ENCODE measurements at places on chromosomes 4 and X. TPM values are rescaled to one million over a fixed set of nuclear protein-coding genes. Genes with fewer than 3 reads are reported as not detected.

RS1 gene
- not detected for total RNA-seq

EFHC2 gene
- 0.68 TPM for total RNA-seq

DKK2 gene
- total RNA-seq = not detected

SPANXA2 gene
- not detected for total RNA-seq

USP51 gene
- total RNA-seq = 6.2 TPM

ARHGAP6 gene
- total RNA-seq = 0.07 TPM

HAND2 gene
- total RNA-seq = not detected

APEX2 gene
- 29.0 TPM for total RNA-seq

RXFP1 gene
- total RNA-seq = 0.15 TPM

VEGFC gene
- total RNA-seq = 0.46 TPM

TBX22 gene
- total RNA-seq = 0.81 TPM

MAGED4B gene
- total RNA-seq = 111 TPM

HERC5 gene
- 17.2 TPM for total RNA-seq

DNA sequence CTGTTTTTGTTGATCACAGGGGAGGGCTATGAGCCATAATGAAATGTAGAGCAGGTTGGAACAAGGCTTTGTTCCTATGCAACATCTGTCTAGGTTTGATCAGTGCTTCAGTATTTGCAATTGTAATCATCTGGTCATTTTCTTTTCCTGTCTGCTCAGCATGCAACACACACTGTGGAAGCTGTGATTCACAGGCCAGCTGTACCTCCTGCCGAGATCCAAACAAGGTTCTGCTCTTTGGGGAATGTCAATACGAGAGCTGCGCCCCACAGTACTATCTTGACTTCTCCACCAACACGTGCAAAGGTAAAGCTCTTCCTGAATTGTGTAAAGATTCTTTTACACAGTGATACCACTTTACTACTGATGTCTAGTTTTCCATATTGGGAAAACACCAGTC is 181.9 kb upstream of the ANXA3 start:
- peak; percentile 52 for DNase-seq

GRCh38 chr4:54487491-54487890 is 170.3 kb upstream of the KIT start:
- no peak for DNase-seq

DNA sequence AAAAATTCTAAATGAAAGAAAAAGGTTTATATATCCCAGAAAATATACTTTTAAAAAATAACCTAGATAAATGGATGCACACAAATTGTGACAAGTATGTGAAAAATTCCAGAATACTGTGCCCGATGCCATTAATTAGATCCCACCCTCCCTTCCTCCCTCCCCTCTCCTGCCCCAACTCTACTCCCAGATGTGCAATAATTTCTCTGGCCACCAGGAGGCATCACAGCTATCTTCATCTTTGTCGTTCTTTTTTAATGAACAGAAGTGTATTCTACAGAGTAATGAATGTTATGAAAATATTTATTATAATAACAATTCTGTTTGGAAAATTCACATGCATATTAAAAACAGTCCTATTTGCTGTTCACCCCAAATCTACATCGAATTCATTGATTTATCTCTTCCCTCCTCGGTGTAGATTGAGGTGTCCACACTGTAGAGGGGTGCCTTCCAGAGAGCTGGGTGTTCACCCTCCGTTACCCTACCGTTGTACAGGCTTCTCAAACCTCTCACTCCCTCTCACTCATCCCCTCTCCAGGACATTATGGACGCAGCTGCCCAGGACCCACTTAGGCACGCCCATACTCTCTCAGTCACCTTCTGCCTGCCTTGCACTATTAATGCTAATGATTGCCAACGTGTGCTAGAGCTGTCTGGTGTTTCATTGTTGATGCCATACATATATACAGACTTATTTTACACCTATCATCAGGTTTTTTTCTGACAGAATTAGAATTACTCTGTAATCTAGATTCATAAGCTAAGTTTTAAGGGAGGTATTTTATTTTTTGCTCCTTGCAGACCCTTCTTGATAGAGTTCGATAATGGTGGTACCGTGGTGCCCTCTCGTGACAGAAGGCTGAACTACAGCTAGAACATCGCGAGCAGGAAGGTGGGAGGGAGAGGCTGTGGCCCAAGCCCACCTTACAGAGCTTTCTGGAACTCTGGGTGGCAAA is 14.1 kb downstream of the RAB40AL start:
- peak; percentile 74 for DNase-seq

- no peak for DNase-seq
Observed at GRCh38 chr4:139666735-139667281, 1.2 kb downstream of the MGST2 start.

GRCh38 chr4:73593631-73594241 is 26.5 kb downstream of the RASSF6 start:
- DNase-seq = no peak

DNA sequence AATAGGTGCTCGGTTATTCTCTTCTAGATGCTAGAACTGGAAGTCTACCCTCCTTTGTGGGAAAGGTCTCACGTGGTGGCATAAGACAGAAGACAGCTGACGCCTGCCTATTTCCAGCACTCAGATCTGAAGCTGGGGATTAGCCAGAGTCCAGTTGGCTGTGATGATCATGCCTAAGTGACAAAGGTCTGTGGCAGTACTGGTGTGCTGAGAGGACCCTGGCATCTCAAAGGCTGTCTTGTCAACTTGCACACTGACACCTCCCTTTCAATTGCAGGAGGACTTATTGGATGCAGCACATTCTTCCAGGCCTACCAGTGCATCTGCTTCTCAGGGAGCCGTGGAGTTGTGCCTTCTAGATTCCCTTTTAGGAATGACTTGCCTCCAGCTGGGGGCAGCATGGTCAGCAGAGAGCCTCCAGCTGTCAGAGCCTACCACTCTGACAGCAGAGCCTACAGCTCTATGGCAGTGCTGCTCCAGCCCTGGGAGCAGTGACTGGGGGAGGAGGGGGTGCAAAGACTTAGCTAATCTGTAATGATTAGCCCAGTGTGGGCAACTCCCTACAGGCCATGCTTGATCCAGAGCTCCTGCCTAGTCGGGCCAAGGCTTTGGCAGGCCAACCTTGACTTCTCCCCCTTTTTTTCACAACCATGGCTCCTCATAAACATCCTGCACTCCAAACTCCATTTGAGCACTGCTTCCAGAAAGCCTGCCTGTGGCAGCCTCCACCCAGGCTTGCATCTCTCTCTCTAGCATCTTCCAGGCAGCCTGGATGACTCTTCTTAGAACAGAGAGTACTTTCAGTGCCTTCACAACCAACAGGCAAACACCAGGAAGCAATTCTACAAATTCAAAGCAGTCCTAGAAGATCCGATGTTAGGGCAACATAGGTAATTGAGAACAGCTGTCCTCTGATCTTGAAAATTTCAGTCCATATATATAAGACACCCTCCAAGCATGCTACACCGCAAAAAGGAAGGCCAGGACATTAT is 13.8 kb upstream of the FGFBP2 start:
- no peak for DNase-seq

DNA sequence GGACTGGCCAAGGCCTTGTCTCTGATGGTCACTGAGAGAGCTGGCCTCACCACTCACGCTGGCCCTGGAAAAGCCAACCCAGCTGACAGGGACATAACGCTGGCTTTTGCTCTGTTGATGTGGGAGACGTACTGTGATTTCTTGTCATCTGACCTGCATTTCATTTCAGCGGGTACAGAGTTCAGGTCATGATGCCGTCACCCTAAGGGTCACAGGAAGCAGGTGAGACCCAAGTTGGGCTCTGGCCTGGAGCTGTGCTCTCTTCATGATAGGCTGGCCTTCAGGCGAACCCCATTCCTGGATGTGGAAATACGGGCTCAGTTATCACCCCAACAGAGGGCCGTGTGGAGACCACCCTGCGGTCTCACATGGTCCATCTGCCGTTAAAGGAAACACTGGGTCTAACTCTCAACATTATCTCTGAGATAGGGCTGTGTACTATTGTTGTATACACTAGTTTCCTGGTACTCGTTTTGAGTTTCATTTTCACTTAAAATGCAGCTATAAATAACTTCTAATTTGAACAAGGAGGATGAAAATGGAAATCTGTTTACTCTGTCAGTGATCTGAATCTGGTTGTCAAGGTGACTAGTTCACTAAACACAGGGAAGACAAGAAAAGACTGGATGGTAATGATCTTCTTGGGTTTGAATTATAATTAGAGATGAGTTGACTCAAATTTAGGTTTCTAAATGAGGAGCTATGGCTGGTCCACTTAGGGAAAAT is 89.1 kb downstream of the TBC1D9 start:
- no peak for DNase-seq

GRCh38 chr4:173213296-173213695 is 44.7 kb downstream of the GALNT7 start:
- no peak for DNase-seq

GRCh38 chr4:8105306-8106100 is 53.1 kb downstream of the ABLIM2 start:
- DNase-seq = no peak

- peak; percentile 31 for DNase-seq
Observed at GRCh38 chr4:141254326-141254725, 33.6 kb downstream of the ZNF330 start.

DNA sequence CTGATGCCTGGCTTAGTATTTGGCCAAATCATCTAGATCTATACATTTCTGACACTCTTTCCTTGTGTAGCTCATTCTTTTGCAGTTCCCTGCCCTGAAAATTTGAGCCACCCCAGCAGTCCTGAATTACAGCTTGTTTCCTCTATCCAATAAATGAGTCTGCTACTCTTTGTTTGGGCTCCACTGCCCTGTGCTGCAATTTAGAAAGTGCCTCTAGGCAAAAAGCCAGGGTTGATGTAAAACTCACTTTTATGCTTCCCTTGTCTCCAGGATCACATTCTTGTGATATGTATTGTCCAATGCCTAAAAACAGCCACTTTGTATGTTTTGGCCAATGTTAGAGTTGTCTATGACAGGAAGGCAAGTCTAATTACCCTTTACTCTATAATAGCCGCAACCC is 101.7 kb upstream of the MAP3K15 start:
- no peak for DNase-seq

DNA sequence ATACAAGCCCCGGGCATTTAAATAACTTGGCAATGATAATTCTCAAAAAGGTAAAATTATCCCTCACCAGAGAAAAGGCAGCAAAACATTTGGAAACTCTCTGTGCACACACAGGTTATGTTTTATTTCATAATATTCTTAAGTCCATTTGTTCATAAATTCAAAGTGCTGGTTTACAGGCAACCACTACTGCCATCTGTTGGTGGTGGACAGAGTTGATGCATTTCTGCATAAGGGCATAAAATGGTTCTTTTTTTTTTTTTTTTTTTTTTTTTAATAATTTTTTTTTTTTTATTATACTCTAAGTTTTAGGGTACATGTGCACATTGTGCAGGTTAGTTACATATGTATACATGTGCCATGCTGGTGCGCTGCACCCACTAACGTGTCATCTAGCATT is 31.5 kb upstream of the IL21 start:
- DNase-seq = no peak

GRCh38 chr4:87698394-87698793 is 48.3 kb downstream of the DMP1 start:
- DNase-seq = no peak

DNA sequence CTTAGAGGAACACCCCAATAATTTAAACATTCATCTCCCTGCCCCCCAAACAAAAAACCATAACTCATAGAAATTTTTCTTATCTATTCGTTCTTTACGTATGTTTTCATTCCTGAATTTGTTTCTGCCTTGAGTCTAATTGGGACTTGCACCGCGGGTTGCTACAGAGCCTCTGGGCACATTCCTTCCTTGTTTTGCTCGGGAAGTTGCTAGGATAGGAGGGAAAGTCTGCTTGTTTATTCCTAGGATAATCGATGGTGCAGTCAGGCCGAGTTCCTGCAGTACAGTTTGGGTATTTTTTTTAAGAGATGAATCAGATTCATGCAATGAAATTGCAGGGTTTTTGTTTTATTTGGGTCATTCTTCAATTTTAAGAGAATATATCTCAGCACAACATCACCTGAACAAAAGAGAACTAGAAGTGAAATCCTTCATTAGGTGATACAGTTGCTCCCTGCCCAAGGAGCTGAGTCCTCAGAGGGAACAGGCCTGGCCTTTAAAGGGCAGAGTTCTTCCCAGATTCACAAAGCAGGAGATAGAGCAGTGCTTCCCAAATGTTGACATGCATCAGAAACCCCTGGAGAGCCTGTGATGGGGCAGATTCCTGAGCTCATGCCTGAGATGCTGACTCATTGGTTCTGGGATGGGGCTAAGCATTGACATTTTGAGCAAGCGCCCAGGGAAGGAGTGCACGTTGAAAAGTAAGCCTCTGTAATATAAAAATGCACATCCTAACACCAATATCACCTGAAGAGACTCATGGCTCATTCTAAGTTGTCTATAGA is 114.9 kb upstream of the FAM9B start:
- DNase-seq = peak; percentile 69
